ENCODE measurements at places on chromosomes 3 and 15. TPM values are rescaled to one million over a fixed set of nuclear protein-coding genes. Genes with fewer than 3 reads are reported as not detected.

TPRG1 gene
- total RNA-seq, result 2.0 TPM

CCRL2 gene
- total RNA-seq, result not detected

SLC22A14 gene
- total RNA-seq, result 1.6 TPM

SLC2A2 gene
- total RNA-seq, result 0.11 TPM

LNP1 gene
- 6.0 TPM for total RNA-seq

CPNE9 gene
- total RNA-seq, result not detected

SLC28A2 gene
- not detected for total RNA-seq

WWTR1 gene
- 68.7 TPM for total RNA-seq

ZKSCAN7 gene
- 13.4 TPM for total RNA-seq

STT3B gene
- 126 TPM for total RNA-seq

B3GNT5 gene
- total RNA-seq, result 22.0 TPM

U2SURP gene
- 53.8 TPM for total RNA-seq

TMEM45A gene
- total RNA-seq, result 237 TPM

ABTB1 gene
- total RNA-seq, result 11.7 TPM

CNOT10 gene
- 17.9 TPM for total RNA-seq

SERPINI2 gene
- total RNA-seq, result not detected

CHRNA3 gene
- total RNA-seq, result not detected

PLA2G4D gene
- total RNA-seq, result not detected

ZNF620 gene
- 0.87 TPM for total RNA-seq

ABHD5 gene
- total RNA-seq, result 34.3 TPM

LRTM1 gene
- total RNA-seq, result 0.39 TPM

IL20RB gene
- total RNA-seq, result 1.6 TPM

CTXN2 gene
- total RNA-seq, result not detected

A4GNT gene
- total RNA-seq, result not detected

ENTPD3 gene
- total RNA-seq, result not detected

CFAP92 gene
- 0.39 TPM for total RNA-seq

ISLR gene
- 0.39 TPM for total RNA-seq

CX3CR1 gene
- not detected for total RNA-seq

ATP13A5 gene
- not detected for total RNA-seq

GOLGA6A gene
- 0.54 TPM for total RNA-seq

SV2B gene
- not detected for total RNA-seq

CISH gene
- 1.5 TPM for total RNA-seq

PRKCD gene
- total RNA-seq, result 6.3 TPM

KCNMB2 gene
- total RNA-seq, result not detected

DHFR2 gene
- total RNA-seq, result 5.1 TPM

CXCR6 gene
- not detected for total RNA-seq

ROPN1 gene
- total RNA-seq, result not detected

FSIP1 gene
- total RNA-seq, result 0.43 TPM

GOLGA6L10 gene
- not detected for total RNA-seq

CALML4 gene
- 3.9 TPM for total RNA-seq

C3orf85 gene
- not detected for total RNA-seq

EFCAB12 gene
- under 0.01 TPM for total RNA-seq

ASB14 gene
- total RNA-seq, result under 0.01 TPM

GOLGA8Q gene
- total RNA-seq, result 0.54 TPM

KNG1 gene
- total RNA-seq, result not detected

ARGFX gene
- not detected for total RNA-seq

RAB6B gene
- under 0.01 TPM for total RNA-seq

ZNF621 gene
- total RNA-seq, result 14.9 TPM

COLQ gene
- total RNA-seq, result 2.0 TPM

CASR gene
- not detected for total RNA-seq

ABI3BP gene
- 17.0 TPM for total RNA-seq

CACNA2D2 gene
- not detected for total RNA-seq

UMPS gene
- 20.6 TPM for total RNA-seq

SAMMSON gene
- total RNA-seq, result not detected

ARRDC4 gene
- 18.8 TPM for total RNA-seq

RARB gene
- not detected for total RNA-seq
